ENCODE measurements at places on chromosomes 7 and 10.
A peak's percentile ranks its signal among the peaks of the same experiment; 100 is the strongest.

GRCh38 chr10:132274581-132274980 is 33.2 kb downstream of the STK32C start:
- no peak for DNase-seq

DNA sequence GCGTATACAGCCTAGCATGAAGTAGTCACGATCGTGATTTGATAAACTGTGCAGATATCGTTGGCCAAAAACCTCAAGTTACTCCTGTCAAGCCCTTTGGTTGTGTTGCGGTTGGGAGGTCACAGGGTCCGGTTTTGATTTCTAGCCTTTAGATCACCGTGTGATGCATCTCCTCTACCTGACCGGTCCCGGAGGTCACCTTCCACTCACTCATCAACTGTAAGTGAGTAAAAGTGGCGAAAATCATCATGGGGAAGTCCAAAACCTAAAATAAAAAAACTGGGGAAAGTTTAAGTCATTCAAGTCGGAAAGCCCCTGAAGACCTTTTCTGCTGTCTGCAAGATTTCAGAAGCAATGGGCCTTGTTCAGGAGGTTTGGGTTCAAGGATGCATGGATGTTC is 62.8 kb downstream of the ADARB2 start:
- no peak for DNase-seq

GRCh38 chr10:71667387-71667752 is 52.2 kb downstream of the C10orf105 start:
- no peak for DNase-seq

- DNase-seq = no peak
Measured at GRCh38 chr10:104199567-104199966, 32.6 kb downstream of the CFAP43 start.

DNA sequence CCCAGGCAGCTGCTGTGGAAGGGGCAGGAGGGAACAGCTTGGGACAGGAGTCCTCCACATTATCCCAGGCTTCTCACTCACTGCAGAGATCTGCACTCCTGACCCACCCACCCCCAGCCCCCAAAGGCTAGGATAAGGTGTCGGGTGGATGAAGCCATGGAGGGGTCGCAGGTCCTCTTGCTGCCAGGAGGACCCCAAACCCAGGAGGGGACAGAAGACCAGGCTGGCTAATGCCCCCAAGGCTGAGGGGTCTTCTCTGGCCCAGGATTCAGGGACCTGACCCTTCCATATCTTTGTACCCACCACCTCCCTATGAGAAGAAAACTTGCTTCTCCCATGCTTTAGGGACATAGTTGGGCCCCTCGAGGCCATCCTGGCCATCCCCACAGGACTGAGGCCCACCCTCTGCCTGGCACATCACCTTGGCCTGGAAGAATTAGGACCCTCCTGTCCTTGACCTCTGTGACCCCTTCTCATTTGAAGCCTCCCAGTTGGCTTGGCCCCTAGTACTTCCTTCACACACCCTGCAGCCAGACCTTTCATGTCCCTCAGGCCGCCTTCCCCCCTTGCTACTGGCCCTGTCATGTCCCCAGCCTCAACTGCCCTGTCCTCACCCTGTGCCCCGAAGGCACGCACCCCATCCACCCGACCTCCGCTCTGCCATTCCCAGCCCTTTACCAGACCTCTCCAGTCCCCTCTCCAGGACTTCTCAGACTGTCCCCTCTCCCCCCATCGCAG is 21.6 kb downstream of the KCNH2 start:
- no peak for DNase-seq

DNA sequence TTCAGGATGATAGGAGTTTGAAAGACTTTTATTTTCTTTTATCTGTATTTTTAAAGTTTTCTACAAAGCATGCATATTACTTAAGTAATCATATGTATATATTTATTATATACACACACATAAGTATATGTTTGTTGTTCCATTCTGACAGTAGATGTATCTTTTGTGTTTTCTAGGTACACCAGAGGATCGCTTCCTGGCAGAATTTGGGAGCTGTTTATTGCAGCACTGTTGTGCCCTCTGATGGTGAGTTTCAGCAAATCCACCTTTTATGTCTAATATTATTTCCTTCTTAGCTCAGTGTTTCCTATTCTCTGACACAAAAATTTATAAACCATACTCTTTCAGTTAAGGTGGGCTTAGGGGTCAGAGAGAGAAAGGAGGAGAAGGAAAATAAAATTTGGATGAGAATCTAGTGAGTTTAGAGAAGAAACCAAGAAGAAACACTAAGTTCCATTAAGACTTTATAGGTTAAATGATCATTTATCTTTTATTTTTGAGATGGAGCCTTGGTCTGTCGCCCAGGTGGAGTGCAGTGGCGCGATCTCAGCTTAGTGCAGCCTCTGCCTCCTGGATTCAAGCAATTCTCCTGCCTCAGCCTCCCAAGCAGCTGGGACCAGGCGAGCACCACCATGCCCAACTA is 59.2 kb upstream of the OIT3 start:
- DNase-seq = peak; percentile 27

DNA sequence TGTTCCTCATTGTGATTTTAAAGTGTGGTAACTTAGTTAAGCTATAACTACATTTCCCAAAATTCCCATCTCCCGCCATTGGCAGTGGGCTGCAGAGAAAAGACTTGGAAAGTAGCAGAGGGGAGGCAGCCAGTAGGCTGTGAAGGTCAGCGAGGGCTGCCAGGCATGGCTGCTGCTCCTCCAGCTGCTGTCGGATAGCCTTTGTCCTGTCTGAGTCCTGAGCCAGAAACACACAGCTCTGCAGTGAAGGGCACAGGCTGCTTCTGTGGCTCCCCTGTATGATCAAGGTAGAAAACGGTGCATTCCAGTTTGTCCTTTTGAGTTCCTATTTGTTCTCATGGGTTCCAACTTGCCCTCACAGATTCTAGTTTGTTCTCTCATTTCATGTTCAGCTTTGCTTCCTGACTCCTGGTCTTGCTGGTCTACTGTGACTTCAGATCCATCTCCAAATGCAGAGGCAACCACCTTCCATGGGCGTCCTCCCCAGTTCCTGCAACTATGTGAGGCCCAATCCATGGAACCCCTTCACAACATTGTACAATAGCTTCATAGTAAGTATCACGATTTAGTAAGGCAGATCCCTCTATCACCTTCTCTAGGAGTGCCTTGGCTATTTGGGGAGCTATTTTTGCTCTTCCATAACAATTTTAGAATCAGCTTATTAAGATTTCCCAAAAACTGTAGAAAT is 31.7 kb downstream of the SYPL1 start:
- no peak for DNase-seq

- no peak for DNase-seq
Measured at GRCh38 chr10:132848291-132848701, 62.3 kb upstream of the NKX6-2 start.

GRCh38 chr10:123402656-123403055 is 248.5 kb downstream of the BUB3 start:
- DNase-seq = no peak

GRCh38 chr7:65287023-65287422 is 86.6 kb upstream of the ZNF92 start:
- no peak for DNase-seq

DNA sequence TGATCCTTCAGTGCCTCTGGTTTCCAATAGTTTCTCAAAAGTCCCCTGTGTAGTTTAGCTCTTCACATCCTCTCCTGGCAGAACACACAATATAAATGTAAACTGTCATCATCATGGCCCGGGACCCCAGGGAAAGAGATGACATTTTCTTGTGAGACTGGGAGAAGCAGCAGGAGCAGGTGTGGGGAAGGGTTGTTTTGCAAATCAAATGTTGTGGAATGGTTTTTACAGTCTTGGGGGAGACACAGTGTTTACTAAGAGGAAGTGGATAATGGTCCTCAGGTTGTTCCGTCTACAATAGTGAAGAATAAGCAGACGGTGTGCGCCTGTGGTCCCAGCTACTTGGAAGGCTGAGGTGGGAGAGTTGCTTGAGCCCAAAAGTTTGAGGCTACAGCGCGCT is 159.1 kb downstream of the SEC23IP start:
- DNase-seq = no peak

- DNase-seq = no peak
Measured at GRCh38 chr7:41189866-41190265, 513.0 kb downstream of the INHBA start.

- DNase-seq = no peak
Measured at GRCh38 chr10:4475827-4476490, 350.0 kb upstream of the AKR1E2 start.

DNA sequence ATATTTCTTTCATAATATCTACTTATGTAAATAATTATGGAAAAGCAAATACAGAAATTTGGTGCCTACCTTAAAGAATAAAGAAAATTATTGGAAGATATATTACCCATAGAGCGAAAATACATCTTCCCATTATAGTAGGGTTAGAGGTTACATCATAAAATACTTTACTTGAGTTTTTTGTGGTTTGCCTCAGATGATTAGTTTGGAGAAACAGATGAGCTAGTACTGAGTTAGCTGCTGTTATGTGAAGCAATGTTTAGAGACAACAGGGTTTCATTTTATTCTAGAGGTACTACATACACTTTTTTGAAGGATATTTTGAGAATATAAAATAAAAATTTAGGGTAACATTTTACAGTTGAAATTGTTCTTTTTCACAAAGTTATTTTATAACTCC is 2.9 kb upstream of the MLLT10 start:
- DNase-seq = no peak

DNA sequence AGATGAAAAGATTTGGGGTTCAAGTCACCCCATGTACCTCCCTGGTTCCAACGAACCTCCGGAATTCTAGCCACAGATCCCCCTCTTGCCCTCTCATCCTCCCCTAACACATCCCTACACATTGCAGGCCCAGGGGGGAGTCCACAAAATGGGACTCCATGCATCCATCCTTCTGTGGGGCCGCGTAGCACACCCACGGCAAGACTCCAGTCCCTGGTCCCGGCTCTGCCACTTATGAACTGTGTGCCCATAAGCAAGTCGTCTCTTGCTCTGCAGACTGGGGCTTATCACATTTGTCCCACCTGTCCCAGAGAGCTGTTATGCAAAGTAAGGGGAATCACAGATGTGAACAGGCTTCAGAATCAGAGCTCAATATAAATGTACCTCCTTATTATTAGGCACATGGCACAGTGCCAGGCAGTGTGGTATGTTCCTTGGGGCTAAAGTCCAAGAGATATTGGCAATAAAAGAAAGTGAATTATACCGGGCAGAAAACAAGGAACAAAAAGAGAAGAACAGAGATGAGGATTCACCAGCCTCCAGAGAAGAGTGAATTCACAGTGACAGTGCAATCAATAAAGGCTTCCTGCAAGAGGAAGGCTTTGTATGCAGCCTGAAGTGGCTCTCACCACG is 73.9 kb downstream of the KCNMA1 start:
- no peak for DNase-seq

DNA sequence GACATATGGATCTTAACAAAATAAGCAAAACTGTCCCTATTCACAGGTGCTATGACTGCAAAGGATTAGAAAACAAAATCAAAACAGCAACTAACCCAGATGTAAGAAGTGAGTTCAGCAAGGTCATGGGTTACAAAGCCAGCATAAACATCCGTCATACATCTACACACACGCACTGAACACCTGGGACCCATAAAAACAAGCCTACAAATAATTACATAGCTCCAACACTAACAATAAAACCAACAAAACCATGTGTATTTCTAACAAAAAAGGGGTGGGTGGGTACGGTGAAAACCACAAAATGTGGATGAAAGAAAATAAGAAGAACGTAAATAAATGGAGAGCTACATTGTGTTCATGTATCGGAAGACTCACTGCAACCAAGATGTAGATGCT is 256.8 kb downstream of the ELFN1 start:
- no peak for DNase-seq

- DNase-seq = no peak
Measured at GRCh38 chr10:23557777-23558176, 118.9 kb downstream of the OTUD1 start.

DNA sequence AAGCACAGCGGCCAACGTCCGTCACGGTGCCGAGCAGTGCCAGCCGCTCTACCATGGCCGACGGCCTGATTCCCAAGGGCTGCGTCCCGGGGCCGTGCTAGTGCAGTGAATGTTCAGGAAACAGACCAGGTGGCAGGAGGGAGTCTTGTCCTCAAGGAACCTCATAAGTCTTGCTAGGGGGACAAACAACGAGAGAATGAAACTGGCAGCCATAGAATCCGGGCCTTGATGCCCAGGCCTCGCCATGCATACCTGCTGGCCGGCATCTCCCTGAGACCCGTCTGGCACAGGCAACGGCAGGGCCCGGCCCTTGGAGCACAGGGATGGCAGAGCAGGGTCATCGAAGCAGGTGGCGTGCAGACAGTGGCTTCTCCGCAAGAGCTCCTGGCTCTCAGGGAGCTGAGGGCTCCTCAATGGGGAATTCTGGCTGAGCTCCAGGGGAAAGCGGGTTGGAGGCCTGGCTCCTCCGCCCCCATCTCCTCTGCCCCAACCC is 58.8 kb downstream of the DIP2C start:
- DNase-seq = no peak

DNA sequence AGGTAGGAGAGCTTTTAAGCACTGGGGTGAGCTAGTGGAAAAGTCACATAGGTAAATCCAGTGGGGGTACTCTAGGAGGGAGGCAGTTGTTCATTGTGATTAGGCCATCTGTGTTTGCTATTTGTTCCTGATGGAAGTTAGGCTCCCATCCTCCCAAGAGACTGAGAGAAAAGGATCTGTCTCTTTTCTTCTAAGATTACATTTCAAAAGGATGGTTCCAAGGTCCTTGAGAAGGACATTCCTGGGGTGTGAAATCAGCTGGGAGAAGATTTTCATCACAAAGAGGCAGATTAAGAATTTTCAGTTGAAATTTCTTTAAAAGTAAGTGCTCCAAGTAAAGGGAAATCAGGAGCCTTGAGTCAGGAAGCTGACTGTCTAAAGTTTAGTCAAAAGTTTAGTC is 210.8 kb upstream of the CSTF2T start:
- no peak for DNase-seq

GRCh38 chr10:113103131-113103840 is 153.2 kb downstream of the TCF7L2 start:
- DNase-seq = no peak

GRCh38 chr7:77290425-77290824 is 90.8 kb upstream of the FGL2 start:
- DNase-seq = no peak

- DNase-seq = no peak
Measured at GRCh38 chr10:64636461-64636860, 1115.3 kb downstream of the REEP3 start.

DNA sequence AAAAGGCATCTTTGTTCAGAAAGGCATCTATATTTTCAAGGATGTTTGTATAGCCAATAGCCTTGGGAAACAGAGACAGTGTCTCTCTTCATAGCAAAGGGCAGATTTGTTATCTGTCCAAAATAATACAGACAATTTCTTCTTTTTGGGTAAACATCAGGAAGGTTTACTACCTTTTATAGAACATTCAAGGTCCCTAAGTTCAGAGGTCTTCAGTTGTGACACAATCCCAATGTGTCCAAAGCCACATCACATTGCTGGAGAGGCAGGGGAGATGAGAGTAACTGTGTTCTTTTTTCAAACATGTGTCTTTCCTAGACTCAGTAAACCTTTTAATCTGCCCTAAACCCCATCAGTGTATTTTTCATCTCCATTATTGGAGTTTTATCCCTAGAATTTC is 33.6 kb upstream of the FAM13C start:
- DNase-seq = no peak

GRCh38 chr10:43075612-43076003 is 1.3 kb upstream of the RET start:
- DNase-seq = no peak
